Temporal lobe (tissue), 4 donors: ENCODE measurements at places on chromosomes 16 and 17. TPM values are rescaled to one million over a fixed set of nuclear protein-coding genes. Genes with fewer than 3 reads are reported as not detected.

Gene ZFP3
- 7.9 TPM for total RNA-seq

Gene DHX58
- 1.5 TPM for total RNA-seq

Gene CYBA
- 13.5 TPM for total RNA-seq

Gene CHST6
- 0.74 TPM for total RNA-seq

Gene GPR139
- 2.5 TPM for total RNA-seq

Gene CTRB2
- not detected for total RNA-seq

Gene TMED6
- not detected for total RNA-seq

Gene ACAP1
- 0.25 TPM for total RNA-seq

Gene DYNLRB2
- total RNA-seq = 1.7 TPM

Gene PRAC2
- not detected for total RNA-seq

Gene TOX3
- total RNA-seq = 17.0 TPM

Gene HBA2
- total RNA-seq = 393 TPM

Gene ATP1B2
- total RNA-seq = 13.8 TPM

Gene AOC3
- total RNA-seq = 0.25 TPM

Gene LITAFD
- not detected for total RNA-seq

Gene ZPBP2
- total RNA-seq = not detected

Gene DRG2
- total RNA-seq = 11.3 TPM

Gene SRL
- under 0.01 TPM for total RNA-seq

Gene TEX19
- total RNA-seq = not detected

Gene OR4D1
- total RNA-seq = under 0.01 TPM

Gene PROCA1
- 3.4 TPM for total RNA-seq

Gene MT1F
- 2.0 TPM for total RNA-seq

Gene KRT27
- total RNA-seq = 0.25 TPM

Gene C16orf96
- total RNA-seq = 0.25 TPM

Gene CTRB1
- total RNA-seq = not detected

Gene ZSCAN10
- 0.49 TPM for total RNA-seq

Gene RNF112
- total RNA-seq = 21.6 TPM

Gene MYL4
- total RNA-seq = 0.49 TPM

Gene APOBR
- 0.25 TPM for total RNA-seq

Gene GH1
- total RNA-seq = not detected

Gene CCDC154
- total RNA-seq = 0.49 TPM

Gene TEKT5
- not detected for total RNA-seq

Gene SLC52A1
- not detected for total RNA-seq

Gene GPRC5C
- 4.2 TPM for total RNA-seq

Gene ARHGAP27
- total RNA-seq = 3.0 TPM

Gene DNAH17
- total RNA-seq = under 0.01 TPM

Gene EPN3
- not detected for total RNA-seq

Gene ADORA2B
- total RNA-seq = 3.9 TPM

Gene TMIGD1
- not detected for total RNA-seq

Gene SOST
- total RNA-seq = not detected

Gene CARHSP1
- total RNA-seq = 138 TPM

Gene AARS1
- total RNA-seq = 62.0 TPM

Gene ZNF205
- total RNA-seq = 14.5 TPM

Gene KRTAP2-3
- not detected for total RNA-seq

Gene ZNF469
- total RNA-seq = 0.74 TPM

Gene ITGAX
- 0.98 TPM for total RNA-seq

Gene C17orf107
- total RNA-seq = 3.7 TPM

Gene HBA1
- total RNA-seq = 167 TPM

Gene SLC5A11
- total RNA-seq = not detected

Gene CHST5
- total RNA-seq = 0.25 TPM

Gene ADGRG3
- 0.49 TPM for total RNA-seq

Gene KRTAP2-2
- not detected for total RNA-seq

Gene TMEM238L
- not detected for total RNA-seq

Gene SEPTIN1
- total RNA-seq = 0.74 TPM

Gene SLC4A1
- total RNA-seq = 5.2 TPM

Gene CMTM2
- 0.25 TPM for total RNA-seq
